Activated T-cell treated with anti-CD3 and anti-CD28 coated beads, Interleukin-2, amount 50 U/mL, for 1 hour (primary cell): ENCODE measurements at places on chromosomes 4 and X.

DNA sequence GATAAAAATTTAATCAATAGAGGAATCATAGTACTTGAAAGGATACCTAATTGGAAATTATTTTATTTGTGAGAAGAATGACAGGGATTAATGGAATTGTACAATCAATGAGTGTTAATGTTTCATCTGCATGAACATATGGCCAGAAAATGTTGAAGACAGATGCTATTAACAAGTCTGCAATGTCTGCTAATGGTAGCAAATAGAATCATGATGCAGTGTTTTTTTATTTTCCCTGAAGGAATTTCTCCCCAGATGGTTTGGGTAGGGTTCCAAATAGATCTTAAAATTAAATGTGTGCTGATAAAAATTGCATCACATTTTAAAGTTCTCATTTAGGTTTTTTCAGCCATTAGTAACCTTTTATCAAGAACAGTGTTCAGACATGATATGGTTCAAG, 291.3 kb upstream of the TRAM1L1 start:
- no peak for DNase-seq

DNA sequence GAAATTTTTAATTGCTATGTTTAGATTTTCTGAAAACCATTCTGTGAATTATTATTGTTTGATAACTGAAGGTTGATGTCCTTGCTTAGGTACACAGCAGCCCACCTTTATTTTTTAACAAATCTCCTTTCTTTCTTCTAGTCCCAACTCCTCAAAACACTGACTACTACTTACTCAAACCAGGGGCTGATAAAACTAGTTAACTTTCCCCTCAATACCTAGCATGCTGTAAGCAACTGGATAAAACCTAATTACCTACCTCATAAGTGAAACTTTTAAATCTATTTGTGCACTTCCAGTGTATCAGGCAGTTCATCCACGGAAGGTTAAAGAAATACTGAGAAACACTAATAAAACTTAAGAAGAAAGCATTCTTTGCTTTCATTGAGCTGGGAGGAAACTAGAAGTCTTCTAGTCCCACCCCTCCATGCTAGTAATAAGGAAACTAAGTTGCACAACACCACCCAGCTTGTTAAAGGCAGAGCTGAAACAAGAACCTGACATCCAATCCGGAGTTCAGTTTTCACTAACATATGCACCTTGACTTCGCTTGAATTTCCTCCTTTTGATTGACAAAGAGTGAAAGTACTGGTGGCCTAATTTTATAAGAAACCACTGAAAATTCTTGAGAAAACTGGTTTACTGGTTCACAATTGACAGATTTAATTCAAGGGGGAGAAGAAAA, 180.2 kb upstream of the TET2 start:
- no peak for DNase-seq

GRCh38 chrX:132393992-132394391, 94.8 kb downstream of the MBNL3 start:
- no peak for DNase-seq

DNA sequence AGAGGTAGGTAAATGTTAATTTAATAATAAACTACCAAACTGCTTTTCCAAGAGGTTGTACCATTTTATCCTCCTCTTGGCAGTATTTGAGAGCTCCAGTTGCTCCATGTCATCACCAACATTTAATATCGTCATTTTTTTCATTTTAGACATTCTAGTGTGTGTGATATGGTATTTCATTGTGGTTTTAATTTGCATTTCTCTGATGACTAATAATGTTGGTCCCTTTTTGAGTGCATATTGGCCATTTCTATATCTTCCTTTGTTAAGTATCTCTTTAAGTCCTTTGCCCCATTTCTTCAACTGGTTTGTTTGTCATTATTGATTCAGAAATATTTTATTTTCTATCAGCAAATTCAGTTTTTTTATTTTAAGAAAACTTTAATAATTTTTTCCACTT, 88.8 kb downstream of the MAPK10 start:
- no peak for DNase-seq

GRCh38 chr4:182454440-182455013, 211.3 kb downstream of the TENM3 start:
- no peak for DNase-seq
